ENCODE measurements at places on chromosomes 4 and X.

DNA sequence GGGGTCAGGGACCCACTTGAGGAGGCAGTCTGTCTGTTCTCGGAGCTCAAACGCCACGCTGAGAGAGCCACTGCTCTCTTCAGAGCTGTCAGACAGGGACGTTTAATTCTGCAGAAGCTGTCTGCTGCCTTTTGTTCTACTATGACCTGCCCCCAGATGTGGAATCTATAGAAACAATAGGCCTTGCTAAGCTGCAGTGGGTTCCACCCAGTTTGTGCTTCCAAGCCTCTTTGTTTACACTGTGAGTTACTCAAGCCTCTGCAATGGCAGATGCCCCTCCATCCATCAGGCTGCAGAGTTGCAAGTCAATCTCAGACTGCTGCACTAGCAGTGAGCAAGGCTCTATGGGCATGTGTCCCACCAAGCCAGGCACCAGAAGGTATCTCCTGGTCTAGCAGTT lies 158.1 kb downstream of the DTHD1 start:
- DNase-seq = no peak

DNA sequence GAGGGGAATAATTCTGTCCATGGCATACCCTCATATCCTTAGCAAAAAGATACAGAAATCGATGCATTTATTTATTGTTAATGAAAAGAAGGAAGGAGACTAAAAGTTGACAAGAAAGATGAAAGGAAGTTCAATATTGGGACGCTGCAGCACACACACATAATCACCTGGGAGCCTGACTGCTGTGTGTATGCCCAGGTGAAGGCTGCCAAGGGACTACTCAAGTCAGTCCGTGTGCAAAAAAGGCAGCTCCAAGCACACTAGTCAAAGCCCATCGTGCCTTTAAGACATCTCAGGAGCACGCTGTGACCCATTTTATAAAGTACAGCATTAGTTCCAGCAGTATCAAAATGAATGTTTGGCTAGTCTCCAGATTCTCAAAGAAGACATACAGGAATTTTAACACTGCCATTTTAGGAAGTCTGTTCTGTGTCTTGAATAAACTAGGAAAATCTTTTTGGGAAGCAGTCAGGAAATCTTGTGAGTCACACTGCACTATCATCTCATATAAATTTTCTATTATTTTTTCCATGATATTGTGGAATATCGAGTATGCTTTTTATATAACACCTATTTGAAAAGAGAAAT lies 363.9 kb downstream of the GASK1B start:
- DNase-seq = no peak

DNA sequence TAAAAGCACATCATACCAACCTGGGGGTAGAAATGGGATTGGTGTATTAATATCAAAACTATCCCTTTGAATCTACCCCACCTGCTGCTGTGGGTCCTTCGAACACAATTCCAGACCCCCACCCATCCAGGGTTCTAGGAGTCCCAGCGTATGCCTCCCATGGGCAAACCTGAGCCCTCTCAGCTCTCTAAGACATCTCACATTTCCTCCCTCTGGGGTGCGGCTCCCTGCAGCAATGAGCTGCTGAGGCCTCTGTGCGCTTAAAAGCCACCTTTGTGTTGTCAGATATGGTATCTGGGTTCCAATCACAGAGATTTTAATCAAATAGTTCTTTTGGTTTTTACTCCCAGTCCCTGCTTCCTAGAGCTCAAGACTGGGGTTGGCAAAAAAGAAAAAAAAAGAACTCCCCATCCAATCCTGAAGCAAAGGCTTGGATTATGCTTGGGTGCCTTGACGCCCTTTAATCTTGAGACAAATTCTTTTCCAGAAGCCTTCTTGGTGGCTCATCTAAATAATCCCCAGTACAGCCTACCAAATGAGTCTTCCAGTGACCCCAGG lies 37.5 kb upstream of the NOCT start:
- DNase-seq = no peak

DNA sequence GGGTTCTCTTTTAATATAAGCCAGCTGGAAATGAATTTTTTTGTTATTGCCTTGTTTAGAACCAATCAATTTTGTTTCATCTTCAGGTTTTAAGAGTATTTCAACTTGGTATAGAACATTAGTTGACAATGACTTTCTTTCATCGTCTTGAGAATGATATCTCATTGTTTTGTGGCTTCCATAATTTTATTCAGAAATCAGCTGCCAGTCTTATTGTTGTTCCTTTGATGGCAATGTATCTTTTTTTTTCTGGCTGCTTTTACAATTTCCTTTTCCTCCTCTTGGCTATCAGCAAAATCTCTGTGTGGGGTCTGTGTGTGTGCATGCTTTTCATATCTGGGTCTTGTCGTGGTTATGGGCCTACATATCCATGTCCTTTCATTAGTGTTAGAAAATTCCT lies 1536.4 kb upstream of the TENM3 start:
- no peak for DNase-seq

DNA sequence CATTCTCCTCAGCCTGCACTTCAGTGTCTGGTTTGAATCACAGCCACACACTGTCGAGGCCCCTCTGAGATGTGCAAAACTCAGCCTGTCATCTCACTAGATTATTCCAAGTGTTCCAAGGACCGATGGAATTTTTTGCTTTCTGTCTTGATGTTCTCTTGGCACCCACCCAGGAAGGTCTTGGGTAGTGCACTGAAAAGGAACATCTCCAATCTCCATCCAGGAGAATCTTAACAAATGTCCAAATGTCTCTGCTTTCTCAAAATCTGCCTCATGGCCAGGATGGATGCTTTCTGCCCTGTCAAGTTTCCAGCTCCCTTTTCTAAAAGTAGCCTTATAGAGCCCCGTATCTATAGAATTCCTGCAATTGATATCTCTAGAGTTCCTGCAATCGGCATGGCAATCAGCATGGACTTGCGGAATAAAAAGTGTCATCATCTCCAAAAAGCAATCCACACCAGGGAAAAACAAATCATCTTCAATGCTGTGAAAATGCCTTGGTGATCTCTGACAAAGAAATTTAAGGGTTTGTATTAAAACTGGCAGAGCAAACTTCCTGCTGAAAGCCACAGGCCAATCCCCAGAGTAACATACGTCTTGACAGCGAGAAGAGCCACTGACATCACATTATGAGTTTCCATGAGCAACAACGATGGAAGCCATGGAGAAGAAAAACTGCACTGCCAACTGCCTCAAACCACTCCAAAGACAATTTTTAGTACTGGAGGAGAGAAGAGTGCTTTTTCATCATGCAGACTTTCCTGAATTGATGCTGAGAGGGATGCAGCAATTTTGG lies 215.3 kb upstream of the FAM9B start:
- DNase-seq = no peak

- DNase-seq = no peak
Measured at GRCh38 chr4:183540410-183541009, 35.7 kb downstream of the ING2 start.

- peak; percentile 3 for DNase-seq
Measured at GRCh38 chr4:127732623-127733328, 2.6 kb downstream of the SLC25A31 start.

GRCh38 chrX:68846536-68846935 lies 17.7 kb downstream of the EFNB1 start:
- DNase-seq = no peak

GRCh38 chrX:9340598-9341290 lies 124.1 kb upstream of the TBL1X start:
- peak; percentile 75 for DNase-seq

GRCh38 chr4:4329496-4329895 lies 39.4 kb downstream of the ZBTB49 start:
- no peak for DNase-seq

DNA sequence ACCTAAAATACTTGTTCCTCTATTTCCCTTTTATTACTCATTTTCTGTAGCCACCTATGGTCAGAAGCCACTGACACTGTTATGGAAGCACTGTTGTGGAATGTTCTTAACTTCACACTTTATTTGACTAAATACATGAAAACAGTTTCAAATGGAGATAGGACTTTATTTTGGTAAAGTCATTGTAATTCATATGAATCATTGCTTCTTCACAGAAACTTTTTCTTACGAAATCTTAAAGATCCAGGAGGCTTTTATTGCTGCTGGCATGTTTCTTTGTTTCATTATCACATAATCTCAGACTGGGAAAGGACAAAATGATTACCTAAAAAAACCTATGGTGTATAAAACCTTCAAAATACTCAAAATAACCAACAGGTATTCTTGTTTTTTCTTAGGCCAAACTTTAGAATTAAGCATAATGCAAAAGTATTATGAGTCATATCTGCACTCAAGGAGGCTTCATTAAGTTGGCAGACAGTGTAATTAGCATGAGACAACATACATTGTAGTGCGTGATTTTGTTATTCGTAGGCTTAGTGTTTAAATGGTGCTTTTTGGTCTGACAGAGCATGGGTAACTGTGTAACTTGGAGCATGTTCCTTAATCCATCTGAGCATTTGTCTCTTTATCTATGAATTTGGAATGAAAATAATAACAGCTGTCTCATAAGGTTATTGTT lies 58.0 kb downstream of the SH3BGRL start:
- DNase-seq = no peak

DNA sequence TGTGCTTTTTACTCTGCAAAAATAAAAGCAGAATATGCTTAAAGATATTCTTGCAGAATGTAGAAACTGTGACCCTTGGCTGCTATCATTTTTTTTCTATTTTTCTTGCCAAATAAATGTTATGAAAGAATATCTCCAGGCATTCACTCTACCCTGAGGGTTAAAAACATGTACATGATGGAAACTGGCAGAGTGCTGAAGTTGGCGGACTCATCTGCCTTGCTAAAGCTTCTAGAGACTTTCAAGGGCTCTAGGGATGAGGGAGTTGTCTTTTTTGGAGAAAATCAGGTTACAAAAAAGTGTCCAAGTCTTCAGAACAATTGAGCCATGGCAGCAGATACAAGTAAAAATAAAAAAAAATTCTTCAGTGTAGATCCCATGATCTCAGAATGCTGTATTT lies 40.5 kb upstream of the NRK start:
- DNase-seq = no peak

DNA sequence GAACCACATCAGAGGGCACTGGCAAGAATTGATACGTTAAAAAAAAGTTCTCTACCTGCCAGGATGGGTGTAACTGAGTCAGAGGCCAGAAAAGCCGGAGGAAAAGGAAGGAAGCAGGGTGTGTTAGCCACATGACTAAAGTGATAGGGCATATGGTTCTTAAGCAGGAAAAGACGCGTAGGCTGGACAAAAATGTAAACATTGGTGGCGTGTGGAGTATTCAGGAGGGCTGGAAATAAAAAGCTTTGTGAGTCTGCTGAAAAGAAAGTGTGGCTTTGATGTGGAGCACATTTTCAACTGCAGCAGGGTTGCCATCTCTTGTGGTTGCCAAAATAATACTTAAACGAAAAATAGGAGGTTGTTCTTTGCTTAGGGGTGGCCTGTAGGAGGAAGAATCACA lies 186.5 kb upstream of the RPL34 start:
- DNase-seq = peak; percentile 55

DNA sequence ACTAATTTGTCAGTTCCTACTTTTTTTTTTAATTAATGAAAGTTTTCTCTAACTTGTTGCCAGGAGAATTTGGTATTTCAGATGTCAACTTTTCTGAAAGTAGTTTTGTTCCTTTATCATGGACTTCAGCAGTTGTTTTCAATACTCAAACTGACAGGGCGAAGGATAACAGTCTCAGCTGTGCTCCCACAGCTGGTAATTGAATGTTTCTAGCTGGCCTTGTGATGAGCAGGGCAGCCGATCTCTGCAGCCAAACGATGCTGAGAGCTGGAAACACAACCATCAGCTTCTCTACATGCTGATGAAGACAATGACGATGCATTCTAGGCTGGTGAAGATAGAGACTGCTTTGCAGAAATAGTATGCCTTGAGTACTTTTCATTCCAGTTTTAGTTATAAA lies 130.0 kb upstream of the MAP9 start:
- no peak for DNase-seq

- DNase-seq = no peak
Measured at GRCh38 chrX:94676285-94676684, 1002.3 kb downstream of the FAM133A start.

- DNase-seq = no peak
Measured at GRCh38 chrX:140815868-140816267, 106.3 kb downstream of the LINC00632 start.

- no peak for DNase-seq
Measured at GRCh38 chr4:5897674-5898073, 4.8 kb upstream of the CRMP1 start.

- DNase-seq = no peak
Measured at GRCh38 chrX:103276581-103277002, at the start of gene TCEAL5. Gene TCEAL5 (minus strand): TSS chrX:103276750. CDS start chrX:103274563, 2,187 bp downstream.

DNA sequence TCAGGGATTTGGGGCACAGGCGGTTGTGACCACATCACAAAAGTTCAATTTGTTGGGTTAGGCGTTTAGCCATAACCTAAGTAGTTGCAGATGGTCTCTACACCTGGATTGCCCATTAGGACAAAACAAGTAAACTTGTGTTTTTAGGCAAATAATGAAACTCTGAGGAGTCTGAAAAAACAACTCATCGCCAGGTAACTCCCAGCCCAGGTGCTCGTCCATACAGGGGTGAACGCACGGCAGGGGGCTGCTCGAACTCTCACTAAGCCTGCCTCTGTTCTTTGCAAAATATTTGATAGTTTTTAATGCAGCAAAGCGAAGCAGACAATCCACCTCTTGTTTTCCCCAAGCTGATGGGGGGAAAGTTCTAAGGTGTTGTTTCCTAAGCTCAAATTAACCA lies 559 bp upstream of the RHOH start:
- peak; percentile 19 for DNase-seq

DNA sequence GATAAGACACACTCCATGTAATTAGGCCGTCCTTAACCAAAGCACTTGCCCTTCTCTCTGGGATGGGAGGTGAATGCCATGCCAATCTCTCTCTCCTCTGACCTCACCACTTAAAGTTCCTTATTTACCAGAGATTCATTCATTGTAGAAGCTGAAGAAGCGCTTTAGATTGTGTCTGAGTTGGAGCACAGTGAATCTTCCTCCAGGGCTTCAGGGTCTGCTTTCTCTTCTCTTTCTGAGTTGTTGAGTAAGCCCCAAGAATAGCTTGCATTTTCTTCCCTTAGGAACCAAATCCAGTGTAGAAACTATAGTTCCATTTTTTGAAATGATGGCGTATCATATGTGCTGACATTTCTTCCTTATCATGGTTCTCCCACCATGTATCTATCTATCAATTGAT lies 104.5 kb upstream of the MAML3 start:
- DNase-seq = no peak

DNA sequence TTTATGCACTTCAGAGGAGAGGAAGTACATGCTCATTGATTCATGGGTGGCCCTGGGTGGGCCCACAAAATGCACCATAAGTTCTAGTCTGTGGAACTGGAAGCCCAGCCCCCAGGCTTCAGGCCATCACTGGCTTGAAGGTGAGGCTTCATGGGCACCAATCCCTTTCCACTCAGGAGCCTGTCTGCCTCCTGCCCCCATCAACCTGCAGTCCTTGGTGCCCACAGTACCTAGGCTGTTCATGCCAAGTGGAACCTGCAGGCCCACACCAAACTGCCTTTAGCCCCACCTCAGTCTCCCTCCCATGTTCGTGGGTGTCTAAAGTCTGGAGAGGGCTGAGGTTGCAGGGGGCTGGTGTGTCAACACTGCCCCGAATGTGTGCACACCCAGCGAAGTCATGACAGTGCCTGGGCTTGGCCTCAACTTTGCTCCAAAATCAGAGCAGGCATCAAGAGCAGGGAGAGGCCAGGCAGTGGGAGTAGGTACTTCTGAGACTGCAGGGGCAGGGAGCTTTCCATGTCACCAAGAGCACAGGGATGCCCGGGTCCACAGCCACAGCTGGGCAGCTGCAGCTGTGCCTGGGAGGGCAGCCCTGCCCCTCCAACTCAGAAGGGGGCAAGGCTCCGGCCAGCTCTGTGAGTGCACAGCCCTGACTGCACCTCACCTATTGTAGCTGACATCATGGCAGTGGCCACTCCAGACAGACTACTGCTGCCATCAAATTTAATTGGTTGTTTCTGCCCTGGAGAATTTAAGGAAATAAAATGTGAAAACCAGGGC lies 1250.4 kb upstream of the IGFBP7 start:
- no peak for DNase-seq

- no peak for DNase-seq
Measured at GRCh38 chr4:155377276-155377675, 511 bp upstream of the MAP9 start.

Data from CD4-positive, alpha-beta T cell treated with Interleukin-21 for 1 hour (primary cell).